ENCODE measurements at places on chromosomes 3 and 15.

DNA sequence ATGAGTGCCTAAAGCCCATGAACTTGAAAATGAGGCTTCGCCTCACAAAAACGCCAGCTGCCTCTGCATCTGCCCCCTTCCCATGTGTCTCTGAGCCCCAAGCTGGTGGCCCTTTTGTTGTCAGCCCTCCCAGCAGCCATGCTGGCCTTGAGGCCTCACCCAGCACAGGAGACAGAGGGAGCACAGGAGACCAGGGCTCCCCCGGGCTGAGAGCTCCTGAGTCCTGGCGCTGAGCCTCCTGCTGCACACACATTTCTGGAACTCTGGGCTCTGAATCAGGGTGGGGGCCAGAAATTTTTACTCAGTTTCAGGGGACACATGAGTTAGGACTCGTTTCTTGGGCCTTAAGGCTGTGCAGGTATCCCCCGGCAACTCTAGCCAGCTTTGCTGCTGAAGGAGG, 56.4 kb upstream of the ACAD9 start:
- DNase-seq, result no peak

GRCh38 chr15:73787621-73788020, 34.5 kb upstream of the INSYN1 start:
- DNase-seq, result no peak

GRCh38 chr3:196590279-196590678, 21.8 kb downstream of the FBXO45 start:
- DNase-seq, result no peak

DNA sequence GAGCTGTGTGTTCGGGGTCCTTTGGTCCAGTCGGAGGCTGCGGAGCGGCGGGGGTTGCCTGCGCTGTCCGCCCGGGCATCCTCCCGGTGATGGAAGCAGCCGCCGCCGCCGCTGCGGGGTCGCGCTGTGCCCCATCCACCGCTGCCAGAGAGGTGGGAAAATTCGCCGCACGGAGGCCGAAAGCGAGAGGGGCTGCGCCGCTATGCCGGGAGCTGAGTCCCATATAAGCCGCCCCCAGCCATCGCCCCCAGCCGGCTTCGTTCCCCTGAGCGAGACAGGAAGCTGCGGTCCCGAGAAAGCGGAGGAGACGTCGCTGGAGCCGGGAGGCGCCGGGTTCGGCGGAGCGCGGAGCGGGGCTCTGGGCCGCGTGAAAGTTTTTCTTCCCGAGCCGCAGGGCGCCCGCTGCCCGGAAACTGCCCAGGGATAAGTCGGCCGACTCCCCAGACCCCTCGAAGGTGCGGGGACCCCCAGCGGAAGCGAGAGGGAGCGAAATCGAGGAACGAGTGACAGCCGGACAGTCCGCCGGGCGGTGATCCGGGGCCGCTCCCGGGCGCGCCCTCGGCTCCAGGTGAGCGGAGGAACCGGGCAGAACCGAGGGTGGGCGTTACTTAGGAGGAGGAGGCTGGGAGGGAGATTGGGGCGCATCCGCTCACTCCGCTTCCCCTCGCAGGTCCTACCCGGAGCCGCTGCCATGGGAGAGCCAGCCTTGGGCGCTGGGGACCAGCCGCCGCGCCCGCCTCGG, 574 bp downstream of the CHST2 start:
- DNase-seq, result no peak

DNA sequence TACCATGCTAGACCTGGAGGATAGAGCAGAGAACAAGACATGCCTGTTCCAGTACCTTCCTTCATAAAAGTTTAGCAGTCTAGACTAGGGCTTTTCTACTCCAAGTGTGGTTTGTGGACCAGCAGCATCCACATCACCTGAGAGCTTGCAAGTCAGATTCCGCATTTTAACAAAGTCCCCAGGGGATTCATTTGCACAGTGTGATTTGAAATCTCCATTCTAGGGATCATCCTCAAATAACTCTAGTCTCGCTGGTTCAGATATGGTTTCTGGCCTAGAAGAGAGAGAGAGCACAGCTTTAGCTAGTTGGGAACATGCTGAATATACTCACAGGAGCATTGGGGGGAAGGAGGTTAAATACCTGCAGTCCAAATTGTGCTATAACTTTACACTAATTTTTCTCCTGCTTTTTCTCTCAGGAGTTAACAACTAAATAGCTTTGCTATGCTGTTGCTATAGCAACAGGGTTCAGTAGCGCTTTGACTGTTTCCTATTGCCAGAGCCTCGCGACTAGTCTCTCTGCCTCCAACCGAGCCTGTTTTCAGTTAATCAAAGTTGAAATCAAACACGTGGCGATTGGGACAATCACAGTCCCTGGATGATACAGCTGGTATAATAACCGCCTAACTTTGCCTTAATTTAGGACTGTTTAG, 64.0 kb upstream of the RASGRF1 start:
- no peak for DNase-seq

Data from sigmoid colon (tissue), 7 donors.